ENCODE measurements at places on chromosomes 5 and 9.

- DNase-seq: no peak
Measured at GRCh38 chr5:171956887-171957495, 49.4 kb downstream of the FBXW11 start.

DNA sequence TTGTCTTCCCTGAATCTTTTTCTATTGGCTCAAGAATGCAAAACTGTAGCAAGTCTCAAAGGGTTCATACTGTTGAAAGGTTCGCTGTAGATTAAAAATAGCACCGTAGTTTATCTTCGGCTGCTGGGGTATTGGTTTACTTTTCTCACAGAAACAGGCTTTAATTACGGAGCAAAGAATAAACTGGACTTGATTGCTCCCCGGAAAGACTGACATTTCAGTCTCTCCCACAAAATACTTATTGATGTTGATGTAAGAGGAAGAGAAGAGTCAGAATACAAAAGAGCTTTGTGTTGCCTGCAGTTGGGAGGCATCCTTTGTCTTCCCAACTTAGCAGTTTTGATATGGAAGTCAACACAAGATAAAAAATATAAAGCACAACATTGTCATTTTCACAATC is 183.9 kb upstream of the DMAC1 start:
- no peak for DNase-seq

DNA sequence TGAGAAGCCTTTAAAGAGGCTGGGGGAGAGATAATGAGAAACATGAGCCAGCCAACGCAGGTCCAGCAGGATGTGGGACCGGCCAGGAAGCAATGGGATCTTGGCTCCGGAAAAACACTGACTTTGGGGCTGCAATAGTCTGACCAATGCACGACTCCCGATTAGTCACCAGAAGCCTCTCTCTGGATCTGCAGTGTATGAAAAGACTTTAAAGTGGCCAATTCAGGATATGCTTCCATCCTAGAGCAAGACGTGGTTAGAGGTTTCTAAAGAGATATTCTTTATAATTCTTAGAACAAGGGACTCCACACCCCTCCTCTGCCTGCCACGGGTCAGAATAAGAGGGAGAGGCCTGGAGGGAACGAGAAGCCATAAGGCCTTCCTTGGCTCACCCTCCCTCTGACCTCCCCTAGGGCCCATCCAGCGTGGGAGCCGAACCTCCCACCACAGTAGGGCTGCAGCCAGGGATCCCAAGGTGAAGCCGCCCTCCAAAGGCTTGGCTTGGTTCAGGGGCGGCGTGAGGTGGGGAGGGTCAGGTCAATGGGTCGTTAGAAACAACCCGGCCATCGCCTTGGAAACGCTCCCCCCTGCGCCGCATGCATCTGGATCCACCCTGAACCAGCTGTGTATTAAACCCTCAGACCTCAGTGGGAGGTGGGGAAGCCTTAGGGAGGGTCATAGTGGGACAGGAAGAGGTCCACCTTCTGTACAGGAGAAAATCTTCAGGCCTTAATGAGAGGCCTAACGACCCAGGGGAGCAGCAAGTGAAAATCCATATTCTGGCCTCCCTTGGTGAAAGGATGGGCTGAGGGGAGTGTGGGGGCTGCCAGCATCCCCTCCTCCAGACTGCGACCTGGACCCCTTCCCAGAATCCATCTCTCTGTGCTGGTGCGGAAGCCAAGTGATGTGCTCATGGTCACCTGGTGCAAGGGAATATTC is 11.1 kb downstream of the FGF1 start:
- DNase-seq: no peak

DNA sequence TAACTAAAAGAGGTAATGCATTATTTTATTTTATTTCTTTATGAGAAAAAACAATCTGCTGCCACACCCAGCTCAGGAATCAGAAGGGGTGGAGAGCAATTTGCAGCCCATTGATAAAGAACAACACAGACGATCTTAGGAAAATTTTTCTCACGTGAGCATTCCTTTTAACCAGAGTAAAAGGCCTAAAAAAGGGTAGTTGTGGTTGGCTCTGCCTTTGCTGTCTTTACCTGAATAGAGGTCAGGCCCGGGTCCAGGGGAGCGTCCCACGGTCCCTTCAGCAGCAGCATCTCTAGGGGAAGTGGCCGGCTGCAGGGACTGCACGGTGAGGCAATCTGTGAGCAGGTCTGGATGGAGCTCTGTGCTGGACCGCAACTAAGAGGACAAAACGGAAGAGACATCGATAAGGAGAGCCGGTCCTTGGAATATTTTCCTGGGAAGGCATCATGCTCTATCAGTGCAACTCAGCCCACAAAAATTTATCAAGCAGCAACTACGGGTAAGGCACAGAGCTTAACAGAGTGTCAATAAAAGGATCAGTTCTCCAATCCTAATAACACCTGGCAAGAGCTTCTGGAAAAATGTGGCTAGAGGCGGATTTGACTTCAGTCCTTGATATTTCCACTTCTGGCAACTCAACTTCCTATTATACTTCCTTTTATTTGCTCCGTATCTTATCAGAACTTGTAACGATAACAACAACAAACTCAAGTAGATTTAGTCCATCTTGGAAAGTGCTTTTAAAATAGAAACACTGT is 372.8 kb upstream of the RFX3 start:
- no peak for DNase-seq

- no peak for DNase-seq
Measured at GRCh38 chr9:129102791-129103594, 7.6 kb downstream of the CRAT start.

GRCh38 chr5:23721336-23721735 is 213.9 kb downstream of the PRDM9 start:
- no peak for DNase-seq

GRCh38 chr9:125653325-125653724 is 53.7 kb downstream of the MAPKAP1 start:
- no peak for DNase-seq
